ENCODE measurements at places on chromosomes 6 and 20.
A peak's percentile ranks its signal among the peaks of the same experiment; 100 is the strongest.

- no peak for DNase-seq
Measured at GRCh38 chr6:51021171-51021570, 202.5 kb downstream of the TFAP2B start.

GRCh38 chr6:146281651-146282362 is 252.9 kb downstream of the GRM1 start:
- no peak for DNase-seq

DNA sequence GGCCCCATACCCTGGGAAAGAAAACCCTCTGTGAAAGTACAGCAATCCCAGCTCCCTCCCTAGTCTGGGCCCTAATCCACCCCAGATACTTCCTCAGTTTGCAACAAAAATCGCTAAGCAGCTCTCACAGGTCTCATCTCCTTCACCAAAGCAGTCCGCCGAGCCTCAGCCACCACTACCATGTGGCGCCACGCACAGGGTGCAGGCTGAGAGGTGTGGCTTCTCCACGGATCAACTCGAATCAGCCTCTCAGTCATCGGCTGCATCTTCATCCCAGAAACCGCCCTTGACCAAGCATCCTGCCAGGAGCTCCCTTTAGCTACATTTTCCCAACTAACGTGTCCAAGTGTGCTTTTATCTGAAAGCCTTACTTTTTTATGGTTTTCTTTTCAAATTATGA is 50.7 kb downstream of the ANKRD60 start:
- DNase-seq: no peak

DNA sequence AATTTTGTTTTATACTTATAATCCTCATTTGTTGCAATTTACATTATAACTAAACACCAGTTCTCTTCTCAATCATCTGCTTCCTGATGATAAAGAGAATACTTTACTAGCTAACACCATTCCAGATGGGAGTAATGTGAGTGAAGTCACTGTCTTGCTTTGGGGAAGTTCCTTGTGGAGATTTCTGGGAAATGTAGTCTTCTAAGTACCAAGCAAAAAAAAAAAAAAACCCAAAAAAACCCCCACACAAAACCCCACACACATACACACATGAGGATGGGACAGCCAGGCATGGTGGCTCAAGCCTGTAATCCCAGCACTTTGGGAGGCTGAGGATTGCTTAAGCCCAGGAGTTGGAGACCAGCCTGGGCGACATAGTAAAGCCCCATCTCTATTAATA is 2.2 kb upstream of the SNPH start:
- DNase-seq: no peak

- no peak for DNase-seq
Measured at GRCh38 chr6:56692523-56693245, 50.0 kb upstream of the DST start.

GRCh38 chr6:111646942-111647341 is 41.3 kb upstream of the TRAF3IP2 start:
- DNase-seq: no peak

DNA sequence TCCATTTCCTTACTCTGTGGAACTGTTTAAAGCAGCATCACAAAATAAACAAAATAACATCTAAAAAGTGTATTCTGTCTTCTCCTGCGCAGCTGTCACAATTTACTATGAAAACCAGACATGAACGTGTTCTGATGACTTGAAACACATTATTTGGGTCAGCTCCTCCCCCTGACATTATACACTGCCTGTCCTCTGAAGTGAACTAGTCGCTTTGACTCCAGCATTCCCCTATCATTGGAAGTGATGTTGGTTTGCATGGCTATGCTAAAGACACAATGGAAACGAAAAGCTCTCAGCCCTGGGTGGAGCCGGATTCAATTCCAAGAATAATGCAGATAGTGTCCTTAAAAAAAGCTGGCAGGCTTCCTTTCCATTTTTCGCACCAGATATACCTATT is 125.9 kb downstream of the FYN start:
- peak; percentile 70 for DNase-seq

- DNase-seq: no peak
Measured at GRCh38 chr6:114092943-114093342, 122.0 kb upstream of the HDAC2 start.

DNA sequence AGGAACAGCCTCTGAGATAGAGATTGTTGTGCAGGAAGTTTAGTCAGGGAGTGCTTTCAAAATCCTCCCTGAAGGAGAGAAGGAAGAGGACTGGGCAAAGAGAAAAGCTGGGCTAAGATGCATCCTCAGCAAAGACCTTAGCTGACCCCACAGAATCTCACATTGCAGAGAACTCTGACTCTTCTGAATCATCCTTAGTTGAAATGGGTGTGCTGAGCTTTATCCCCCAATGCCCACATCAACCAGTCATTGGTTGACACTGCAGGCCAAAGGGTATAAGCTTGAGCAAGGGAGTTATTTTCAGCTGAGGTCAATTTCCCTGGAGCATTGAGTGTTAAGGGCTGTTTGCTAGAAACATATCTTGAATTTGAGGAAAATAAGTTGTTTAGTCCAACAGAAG is 732.2 kb downstream of the CBLN4 start:
- no peak for DNase-seq

DNA sequence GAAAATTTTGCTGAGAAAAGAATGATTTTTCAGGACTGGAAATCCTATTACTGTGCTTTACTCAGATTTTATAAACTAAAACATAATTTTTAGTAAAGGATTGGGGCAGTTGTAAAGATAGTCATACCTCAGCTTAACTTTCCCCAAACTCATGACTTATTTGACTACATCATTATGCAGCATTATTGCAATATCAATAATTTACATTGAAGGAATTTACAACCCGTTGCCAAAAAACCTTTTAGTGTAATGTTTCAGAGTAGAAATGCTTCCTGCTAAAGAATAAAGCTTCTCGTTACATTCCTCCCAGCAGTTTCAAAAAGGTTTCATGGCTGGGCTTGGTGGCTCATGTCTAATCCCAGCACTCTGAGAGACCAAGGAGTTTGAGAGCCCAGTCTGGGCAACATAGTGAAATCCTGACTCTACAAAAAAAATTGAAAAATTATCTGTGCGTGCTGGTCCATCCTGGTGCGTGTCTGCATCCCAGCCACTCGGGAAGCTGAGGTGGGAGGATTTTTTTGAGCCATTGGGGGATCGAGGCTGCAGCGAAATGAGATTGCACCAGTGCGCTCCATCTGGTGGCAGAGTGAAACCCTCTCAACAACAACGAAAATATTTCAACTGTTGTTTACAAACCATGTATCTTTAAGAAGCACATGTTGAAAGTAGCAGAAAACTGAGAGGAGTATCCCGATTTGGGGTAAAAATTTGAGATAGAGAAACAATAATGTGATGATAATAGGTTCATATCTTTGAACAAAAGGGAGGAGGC is 4.4 kb downstream of the AMD1 start:
- peak; percentile 71 for DNase-seq

GRCh38 chr6:158039178-158039557 is 57.5 kb downstream of the SYNJ2 start:
- DNase-seq: no peak

DNA sequence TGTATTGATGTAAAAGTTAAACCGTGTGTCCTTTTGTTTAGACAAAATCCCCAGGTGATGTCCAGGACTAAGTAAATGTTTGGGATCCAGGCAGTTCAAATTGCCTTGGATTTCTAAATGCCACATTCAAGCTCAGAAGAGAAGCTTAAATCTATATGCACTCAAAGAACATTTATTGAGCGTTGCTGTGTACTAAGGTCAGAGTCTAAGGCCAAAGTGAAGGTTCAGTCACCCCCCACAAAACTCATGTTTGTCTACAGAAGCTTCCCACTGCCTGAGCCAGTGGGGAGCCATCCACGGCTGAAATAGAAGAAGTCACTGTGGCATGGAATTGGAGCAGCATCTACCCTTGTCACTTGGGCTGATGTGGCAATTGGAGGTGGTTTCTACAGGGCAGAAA is 70.7 kb upstream of the INSM1 start:
- DNase-seq: no peak

Measured in natural killer cell (primary cell).